HepG2 (cell line): ENCODE measurements at places on chromosomes 11 and 22. TPM values are rescaled to one million over a fixed set of nuclear protein-coding genes. Genes with fewer than 3 reads are reported as not detected.

DNA sequence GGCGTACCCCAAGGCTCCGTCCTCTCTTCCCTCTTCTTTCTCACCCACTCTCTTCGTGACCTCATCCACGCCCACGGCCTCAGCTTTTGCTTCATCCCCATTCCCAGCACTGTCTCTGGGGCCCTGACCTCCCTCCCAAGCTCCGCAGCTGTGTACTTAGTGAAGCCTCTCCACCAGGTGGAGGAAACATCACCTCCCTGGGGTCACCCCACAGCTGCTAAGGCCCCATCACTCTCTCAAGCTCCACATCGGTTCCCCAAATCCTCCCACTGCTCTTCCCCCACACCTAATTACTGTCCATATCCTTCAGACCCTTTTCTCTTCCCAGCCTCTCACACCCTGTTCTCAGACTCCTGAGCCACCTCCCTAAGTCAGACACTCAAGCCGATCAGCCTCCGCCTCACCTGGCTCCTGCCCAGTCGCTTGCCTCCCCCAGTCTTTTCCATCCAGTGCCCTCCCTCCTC, 7.9 kb upstream of the SYT7 start:
- no peak overlapping the region for H3K27ac ChIP-seq
- H3K27me3 ChIP-seq: peaks cover 36% of the 10 kb centered on the region
- H3K36me3 ChIP-seq: no peaks in the 10 kb centered on the region
- no peak for DNase-seq

DNA sequence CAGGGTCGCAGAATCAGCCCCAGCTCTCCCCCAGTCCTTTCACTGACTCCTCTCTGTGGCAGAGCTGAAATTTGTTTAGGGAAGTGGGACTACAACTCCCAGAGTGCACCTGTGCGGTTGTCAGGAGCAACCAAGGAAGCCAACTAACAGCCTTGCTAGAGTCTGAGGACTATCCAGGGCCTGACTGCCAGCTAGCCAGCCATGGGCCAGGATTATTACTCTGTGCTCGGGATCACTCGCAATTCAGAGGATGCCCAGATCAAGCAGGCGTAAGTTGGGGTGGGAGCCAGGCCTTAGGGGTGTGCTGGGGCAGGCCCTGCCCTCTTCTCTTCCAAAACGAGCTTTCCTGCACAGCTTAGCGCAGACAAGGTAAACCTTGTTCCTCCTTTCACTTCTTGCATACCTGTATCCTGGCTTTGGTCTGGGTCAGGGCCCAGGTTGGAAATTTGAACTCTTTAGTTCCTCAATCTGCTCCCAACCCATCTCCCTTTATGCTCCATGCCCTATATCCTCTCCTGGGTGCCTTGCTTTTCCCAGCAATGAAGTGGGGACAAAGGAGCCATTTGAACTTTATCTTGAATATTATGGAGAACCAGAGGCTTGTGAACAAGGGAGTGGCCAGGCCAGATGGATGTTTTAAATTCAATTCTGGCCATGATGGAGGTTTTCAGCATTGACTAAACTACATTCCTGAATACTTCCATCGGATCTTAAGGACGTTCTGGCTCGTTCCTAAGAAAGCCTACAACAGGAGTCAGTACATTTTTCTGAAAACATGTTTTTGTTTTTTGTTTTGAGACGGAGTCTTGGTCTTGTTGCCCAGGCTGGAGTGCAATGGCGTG, at the start of gene DNAJB13:
Gene DNAJB13 (plus strand): TSS at position 158 of the 842 bp plus-strand sequence. CDS start 44 bp downstream, at position 202.
- H3K4me3 ChIP-seq: peak within 1 kb of the TSS; percentile 77
- H3K27ac ChIP-seq: peak within 1 kb of the TSS; percentile 86
- H3K36me3 ChIP-seq: peaks cover 7% of the 10 kb centered on the region; the same call in 1 of the 3 replicates
- DNase-seq: peak; percentile 77

- no peak overlapping the region for H3K4me3 ChIP-seq
- H3K27me3 ChIP-seq: no peaks in the 10 kb centered on the region
- peaks cover 40% of the 10 kb centered on the region for H3K36me3 ChIP-seq
- no peak overlapping the region for H3K27ac ChIP-seq
Observed at GRCh38 chr22:38305471-38306448, 11.5 kb downstream of the CSNK1E start.

DNA sequence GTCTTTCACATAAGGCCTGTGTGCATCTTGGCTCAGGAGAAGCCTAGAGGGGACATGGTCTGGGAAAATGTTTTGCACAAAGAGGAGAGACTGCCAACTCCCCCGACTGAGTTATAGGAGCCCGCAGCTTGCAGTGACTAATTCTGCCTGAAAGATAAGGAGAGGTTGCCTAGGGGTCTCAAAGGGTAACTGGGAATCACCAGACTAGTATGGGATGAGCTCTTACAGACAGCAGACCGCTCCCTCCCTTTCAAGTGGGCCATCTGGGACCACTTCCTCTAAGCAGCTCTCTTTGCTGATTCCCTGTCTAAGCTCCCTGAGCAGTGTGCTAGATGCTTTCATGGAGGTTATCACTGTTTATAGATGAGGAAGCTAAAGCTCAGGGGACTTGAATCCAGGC, 105.1 kb downstream of the TENM4 start:
- no peak for DNase-seq
- H3K27ac ChIP-seq: no peak overlapping the region
- H3K4me1 ChIP-seq: no peaks in the 10 kb centered on the region
- no peaks in the 10 kb centered on the region for H3K27me3 ChIP-seq
- no peak overlapping the region for H3K4me3 ChIP-seq
- H3K36me3 ChIP-seq: no peaks in the 10 kb centered on the region

The PLAAT5 gene
- not detected in 2 replicates for polyA plus RNA-seq

The PATE2 gene
- not detected in 2 replicates for polyA plus RNA-seq

DNA sequence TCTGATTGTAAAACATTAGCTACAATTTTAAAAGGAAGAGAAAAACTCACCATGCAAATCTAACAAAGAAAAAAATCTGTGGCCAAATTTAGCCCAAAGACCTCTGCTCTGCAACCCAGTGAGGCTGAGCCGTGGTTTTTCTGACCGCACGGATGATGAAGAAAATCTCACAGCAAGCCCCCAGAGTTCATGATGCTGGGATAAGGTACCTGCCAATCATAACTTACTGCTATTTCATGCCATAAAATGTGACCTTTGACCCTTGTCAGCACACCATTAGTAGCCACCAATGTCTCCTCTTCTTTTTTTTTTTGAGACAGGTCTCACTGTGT, 11.1 kb downstream of the CERK start:
- peaks cover 22% of the 10 kb centered on the region for H3K4me1 ChIP-seq
- H3K4me3 ChIP-seq: no peak overlapping the region
- H3K36me3 ChIP-seq: peaks cover 6% of the 10 kb centered on the region
- no peak overlapping the region for H3K27ac ChIP-seq
- no peak for DNase-seq
- H3K27me3 ChIP-seq: no peaks in the 10 kb centered on the region

DNA sequence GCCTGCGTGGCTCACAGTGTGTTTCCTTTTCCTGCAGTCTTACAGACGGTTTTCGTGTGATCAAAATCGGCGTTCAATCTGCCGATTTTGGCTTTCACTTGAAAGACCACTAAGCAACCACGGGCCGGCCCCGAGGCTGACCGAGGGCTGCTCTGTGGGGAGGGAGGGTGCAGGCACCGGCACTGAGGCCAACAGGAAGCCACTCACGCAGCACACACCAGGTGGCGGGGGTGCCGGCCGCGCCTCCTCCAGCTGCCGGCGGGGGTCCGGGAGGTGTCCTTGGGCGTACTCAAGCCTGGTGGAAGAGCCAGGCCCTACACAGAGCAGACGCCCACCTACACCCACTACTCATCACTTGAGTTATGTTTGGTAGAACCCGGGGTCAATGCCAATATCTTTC, 14.3 kb downstream of the TOLLIP start:
- no peaks in the 10 kb centered on the region for H3K27me3 ChIP-seq
- no peak overlapping the region for H3K27ac ChIP-seq
- peaks cover 31% of the 10 kb centered on the region for H3K4me1 ChIP-seq
- no peak for DNase-seq

DNA sequence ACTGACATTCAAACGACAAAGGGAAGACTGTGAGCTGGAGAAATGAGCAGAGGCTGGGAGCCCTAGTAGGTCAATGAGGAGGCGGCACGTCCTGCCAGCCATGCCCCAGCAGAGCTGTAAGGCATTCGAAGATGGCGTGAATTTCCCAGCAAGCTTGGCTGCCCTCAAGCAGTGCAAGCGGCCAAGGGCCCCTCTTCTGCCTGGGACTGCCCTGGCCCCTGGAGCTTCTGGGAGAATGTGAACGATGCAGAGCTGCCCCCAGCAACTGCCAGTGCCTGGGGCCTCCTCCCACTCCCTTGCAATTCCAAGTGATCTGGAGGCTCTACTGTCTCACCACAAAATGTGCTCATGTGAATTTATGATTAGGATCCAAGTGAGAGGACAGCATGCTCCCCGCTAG, 4.3 kb downstream of the PPM1F start:
- H3K4me1 ChIP-seq: peaks cover 16% of the 10 kb centered on the region
- no peak overlapping the region for H3K4me3 ChIP-seq
- DNase-seq: no peak
- H3K27me3 ChIP-seq: no peaks in the 10 kb centered on the region
- H3K27ac ChIP-seq: no peak overlapping the region
- peaks cover 5% of the 10 kb centered on the region for H3K36me3 ChIP-seq
